ENCODE measurements at places on chromosomes 2 and 18.

GRCh38 chr18:34976123-34976522, 65.1 kb upstream of the MAPRE2 start:
- no peak for DNase-seq

GRCh38 chr2:234257859-234258561, 207.5 kb downstream of the SPP2 start:
- DNase-seq: no peak

DNA sequence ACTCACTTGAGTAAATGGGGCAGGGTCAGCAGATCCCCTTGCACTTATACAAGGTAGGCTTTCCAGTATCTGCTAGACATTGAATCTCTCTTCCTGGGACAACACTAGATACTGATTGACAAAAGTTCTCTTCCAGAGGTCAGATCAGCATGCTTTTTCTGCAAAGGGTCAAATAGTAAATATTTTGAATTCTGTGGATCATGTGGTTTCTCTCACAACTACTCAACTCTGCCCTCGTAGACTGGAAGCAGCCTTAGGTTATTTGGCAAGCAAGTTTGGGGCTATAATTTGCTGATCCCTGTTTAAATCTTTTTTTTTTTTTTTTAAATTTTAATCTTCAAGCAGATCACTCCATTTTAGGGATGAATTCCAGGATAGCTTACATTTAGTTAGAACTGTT, 17.4 kb upstream of the NABP1 start:
- no peak for DNase-seq

DNA sequence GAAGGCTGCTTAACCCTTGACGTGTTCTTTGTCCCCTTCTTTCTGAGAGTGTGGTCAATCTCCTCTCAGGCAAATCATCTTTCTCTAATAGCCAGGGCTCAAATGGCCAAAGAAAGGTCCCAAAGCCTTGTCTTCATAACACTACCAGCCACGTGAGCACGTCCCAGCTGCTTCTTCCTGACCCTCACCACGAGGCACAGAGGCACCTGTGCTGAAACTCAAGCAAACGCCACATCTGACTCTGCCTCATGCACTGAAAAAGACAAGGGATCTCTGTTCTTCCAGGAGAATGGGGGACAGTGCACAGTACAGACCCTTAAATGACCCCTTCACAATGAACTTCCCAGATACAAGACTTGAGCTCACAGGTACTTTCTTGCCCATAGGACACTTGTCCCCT, 31.8 kb downstream of the BCL11A start:
- DNase-seq: no peak

DNA sequence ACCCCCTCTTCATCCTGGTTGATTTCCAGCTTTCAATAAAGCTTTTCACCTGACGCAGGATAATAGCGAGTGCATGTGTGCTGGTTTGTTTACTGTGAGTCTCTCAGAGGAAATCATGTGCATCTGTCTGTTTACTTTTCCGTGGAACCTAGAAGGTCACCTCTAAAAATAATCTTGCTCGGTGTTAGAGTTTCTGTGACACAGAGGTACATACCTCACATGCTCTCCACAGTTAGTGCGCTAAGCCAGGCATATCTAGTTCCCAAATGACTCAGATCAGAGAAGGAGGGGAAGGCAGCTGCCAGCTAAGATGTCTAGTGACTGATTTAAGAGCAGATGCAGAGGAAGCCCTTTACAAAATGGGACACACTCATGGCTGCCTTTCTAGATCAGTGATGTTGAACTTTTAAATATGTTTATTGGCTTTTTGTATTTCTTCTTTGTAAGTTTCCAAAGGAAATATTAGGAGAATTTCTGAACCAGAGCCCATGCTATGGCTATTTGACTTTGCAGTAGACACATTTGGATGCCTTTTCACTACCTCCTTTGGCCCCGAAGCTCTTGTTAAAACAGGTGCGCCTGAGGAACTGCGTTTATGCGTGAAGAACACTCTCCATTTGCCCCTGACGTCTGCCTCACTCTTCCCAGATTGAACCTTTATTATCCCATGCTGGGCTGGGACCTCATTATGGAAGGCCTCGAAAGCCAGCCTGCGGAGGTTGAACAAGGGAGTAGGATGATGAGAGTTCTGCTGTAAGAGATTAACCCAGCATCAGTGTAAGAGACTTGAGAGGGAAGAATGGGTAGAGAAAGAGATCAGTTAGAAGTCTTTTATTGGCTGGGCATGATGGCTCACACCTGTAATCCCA, 145.6 kb downstream of the FAM161A start:
- DNase-seq: peak; percentile 91

- no peak for DNase-seq
Observed at GRCh38 chr2:60216452-60216995, 336.9 kb downstream of the BCL11A start.

DNA sequence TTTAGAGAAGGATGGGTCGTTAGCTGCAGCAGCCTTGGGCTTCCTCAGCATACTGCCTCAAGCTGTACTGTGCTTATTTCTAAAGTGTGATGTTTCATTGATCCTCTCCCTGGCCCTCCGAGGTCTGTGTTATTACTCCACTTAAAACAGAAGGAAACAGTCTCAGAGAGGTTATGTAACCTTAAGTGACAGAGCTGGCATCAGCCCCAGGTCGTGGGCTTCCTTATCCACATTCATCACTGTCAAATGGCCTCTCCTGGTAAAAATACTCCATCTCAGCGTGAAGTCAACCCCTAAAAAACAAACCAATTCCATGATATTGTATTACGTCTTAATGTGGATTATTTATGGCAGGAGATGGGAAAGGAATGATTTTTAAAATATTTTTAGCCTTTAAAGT, 153.3 kb upstream of the NOSTRIN start:
- no peak for DNase-seq

DNA sequence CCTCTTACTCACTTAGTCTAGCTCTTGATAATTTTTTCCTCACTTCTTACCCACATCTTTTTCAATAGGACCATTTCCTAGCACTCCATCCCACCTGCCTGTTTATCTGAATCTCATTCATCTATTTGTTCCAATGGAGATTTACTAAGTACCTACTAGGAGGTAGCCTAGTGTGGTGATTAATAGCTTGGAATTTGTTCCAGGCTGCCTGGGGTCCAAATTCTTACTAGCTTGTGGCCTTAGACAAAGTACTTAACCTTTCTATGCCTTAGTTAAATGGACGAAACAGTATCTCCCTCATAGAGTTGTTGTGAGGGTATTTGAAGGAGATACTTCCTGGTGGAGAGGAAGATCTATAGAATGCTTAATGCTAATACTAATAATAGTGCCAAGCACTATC, 42.9 kb upstream of the SERTAD2 start:
- DNase-seq: no peak

DNA sequence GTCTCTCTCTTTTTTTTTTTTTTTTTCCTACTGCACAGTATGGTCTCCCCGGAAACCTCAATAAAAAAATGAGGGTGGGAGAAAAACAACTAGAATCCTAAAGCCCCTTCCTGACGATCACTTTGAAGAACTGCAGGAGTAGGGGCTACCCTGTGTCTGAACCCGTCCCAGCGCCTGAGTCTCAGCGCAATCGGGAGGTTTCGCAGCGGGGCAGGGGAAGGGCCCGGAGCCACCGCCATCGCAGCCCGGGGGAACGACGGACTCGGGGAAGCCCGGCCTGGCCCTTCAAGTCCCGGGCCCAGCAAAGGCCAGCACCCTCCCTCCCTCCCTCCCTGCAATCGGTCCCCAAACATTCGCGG, 411 bp downstream of the NARS1 start:
- DNase-seq: no peak

DNA sequence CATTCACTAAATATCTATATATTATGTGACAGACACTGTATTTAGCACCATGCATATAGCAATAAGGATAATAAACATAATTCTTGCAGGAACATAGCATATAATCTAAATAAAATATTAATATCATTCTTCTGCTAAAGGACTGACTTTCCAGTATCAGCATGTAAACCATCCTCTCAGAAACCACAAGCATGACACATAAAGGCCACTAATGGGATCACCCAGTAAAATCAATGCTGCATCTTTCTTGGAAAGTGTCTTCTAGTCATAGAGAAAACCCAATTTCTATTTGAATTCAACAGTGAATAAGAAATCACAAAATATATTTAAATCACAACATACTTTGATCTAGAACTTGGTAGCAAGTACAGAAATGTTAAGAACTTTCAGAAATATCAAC, 5.8 kb upstream of the LRP1B start:
- no peak for DNase-seq

DNA sequence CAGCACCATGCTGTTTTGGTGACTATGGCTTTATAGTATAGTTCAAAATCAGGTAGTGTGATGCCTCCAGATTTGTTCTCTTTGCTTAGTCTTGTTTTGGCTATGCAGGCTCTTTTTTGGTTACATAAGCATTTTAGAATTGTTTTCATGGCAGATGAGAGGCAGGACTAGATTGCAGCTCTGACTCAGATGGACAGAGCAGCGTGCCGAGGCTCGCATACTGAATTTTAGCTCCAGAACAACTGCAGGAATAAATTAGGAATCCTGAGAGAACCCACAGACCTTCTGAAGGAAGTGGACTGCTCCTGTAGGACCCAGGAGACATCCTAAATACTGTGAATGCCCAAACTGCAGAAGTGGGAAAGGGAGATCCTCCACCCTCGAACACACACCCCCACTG, 141.6 kb downstream of the NETO1 start:
- no peak for DNase-seq

DNA sequence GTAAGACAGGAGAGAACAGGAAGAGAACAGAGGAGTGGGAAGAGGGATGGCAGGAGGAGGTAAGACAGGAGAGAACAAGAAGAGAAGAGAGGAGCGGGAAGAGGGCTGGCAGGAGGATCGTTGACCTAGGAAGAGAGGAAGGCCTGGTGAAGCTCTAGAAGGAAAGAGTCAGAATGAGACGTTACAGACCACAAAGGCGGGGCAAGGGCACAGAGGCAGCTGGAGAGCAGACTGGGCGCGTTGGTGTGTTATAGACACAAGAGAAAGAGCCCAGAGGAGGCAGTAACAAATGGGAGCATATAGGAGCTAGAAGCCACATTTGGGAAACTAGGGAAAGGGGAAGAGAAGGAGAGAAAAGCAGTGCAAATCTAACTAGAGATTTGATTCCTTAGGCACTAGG, 26.6 kb downstream of the PTRHD1 start:
- no peak for DNase-seq

DNA sequence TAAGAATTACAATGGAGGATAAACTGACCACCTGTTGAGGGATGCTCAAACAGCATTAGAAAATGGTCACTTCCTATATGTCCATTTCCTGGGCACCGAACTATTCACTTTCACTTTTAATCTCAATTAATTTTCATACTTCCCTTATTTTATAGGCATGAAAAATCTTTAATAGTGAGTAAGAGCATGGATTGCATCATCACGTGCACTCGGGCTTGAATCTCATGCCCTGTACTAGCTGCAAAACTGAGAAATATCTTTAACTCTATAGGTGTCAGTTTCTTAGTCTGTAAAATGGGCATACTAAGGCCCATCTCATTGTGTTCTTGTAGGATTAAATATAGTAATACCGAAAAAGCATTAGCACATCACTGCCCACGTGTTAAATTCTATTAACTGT, 183.9 kb upstream of the FIGN start:
- DNase-seq: no peak

DNA sequence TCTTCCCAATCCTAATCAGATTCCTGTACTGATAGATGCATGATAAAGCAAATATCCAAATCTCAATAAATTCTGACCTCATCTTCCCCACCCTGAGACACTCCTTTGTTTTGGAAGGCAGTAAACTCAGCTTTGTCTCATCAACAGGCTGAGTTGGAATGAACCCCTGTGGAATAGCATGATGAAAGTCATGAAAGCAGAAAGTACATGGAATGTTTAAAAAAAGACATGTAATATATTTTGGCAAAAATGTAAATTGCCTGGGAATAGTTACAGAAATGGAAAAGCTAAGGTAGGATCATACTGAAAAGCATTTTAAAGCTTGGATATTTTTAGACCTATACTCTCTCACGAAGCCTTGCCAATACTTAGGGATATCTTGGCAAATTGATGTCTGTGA, 468.7 kb upstream of the CDH7 start:
- DNase-seq: no peak

DNA sequence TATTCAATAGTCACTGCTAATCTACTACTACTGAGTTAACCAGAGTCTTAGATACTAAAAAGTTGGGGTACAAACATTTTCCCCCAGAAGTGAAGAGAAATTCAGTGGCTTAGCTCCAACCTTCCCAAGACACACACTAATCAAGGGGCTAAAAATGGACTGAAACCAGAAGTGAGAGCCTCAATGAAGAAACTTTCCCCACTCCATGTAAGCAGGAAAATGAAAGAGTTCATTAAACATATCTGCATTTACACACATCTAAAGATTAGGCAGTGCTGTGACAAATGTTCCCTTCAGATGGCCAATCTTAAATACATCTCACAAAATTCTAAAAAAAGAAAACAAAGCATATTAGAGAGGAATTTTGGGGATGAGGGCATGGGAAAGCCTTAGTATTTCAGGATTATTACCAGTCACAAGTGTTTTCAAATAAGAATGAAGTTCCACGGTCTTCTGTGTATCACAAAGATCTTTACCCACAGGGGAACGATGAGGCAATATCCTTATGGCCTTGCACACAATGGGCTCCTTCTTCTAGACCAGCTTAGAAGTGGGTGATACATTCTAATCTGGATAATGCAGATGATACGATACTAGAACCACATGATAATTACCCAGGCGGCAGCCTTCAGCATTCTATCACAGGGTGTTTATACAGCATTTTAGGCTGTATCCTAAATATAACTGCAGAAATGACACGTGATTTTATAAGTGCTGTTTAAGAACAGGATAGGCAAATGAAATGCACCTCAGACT, 17.1 kb downstream of the ANKRD44 start:
- no peak for DNase-seq

DNA sequence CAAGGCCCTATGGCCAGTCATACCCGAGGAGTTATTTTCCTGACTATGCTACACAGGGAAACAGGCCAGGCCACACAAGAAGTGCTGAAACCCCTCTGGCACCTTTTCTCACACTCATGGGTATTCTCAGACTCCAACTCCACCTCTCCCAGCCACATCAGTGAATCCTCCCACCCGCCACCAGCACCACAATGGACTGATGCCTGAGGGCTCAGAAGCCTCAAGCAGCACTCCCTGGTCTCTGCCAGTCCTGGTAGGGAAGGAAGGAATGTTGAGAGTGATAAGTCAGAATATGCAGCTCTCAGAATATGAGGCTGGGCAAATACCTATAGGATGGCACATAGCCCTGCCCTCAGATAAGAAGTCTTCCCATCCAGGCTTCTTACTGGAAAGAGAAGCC, 391.1 kb downstream of the ALK start:
- DNase-seq: no peak

- no peak for DNase-seq
Observed at GRCh38 chr2:16152071-16152927, 211.9 kb downstream of the MYCN start.

DNA sequence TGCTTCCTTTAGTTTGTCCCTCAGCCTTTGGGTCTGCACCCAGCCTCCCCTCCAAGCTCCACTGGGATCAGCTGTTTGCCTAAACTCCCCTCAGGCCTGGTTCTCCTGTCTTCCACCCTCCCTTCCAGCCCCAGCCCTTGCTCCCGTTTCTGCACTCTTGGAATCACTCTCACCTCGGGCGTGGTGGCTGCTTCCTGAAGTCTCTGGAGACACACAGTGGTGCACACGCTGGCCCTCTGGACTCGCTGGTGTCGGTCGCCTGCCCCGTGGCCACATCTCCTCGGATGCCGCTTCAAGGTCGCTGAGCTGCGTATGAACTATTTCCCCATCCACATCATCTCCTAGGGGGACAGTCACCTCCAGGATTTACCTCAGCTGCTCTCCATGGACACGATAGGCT, 46.3 kb downstream of the PSMG2 start:
- DNase-seq: no peak

GRCh38 chr18:2878656-2879330, 32.0 kb downstream of the EMILIN2 start:
- DNase-seq: no peak

GRCh38 chr2:233301811-233302210, 5.8 kb upstream of the SAG start:
- DNase-seq: no peak
